Right ventricle myocardium inferior (tissue), 1 donor: ENCODE measurements at places on chromosomes 7 and 10.
A peak's percentile ranks its signal among the peaks of the same experiment; 100 is the strongest.

DNA sequence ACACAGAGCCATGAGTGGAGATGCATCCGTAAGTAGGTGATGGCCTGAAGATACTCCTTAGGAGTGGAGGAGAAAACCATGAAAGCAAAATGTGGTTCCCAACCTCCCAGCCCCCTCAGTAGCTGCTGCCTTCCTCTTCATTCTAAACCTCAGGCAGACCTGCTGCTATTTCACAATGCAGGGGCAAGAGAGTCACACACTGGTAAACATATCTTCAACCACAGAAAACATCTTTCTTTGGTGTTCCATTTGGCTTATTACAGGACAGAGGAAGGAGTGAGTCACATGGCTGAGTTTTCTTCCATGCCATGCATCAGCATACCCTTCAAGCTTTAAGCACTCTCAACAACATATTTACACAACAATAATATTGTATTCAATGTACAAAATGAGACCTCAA is 342.1 kb downstream of the BMPER start:
- DNase-seq: no peak

GRCh38 chr7:35463176-35463700 is 209.3 kb upstream of the TBX20 start:
- DNase-seq: no peak

GRCh38 chr7:116598861-116599260 is 73.1 kb upstream of the MET start:
- no peak for DNase-seq

DNA sequence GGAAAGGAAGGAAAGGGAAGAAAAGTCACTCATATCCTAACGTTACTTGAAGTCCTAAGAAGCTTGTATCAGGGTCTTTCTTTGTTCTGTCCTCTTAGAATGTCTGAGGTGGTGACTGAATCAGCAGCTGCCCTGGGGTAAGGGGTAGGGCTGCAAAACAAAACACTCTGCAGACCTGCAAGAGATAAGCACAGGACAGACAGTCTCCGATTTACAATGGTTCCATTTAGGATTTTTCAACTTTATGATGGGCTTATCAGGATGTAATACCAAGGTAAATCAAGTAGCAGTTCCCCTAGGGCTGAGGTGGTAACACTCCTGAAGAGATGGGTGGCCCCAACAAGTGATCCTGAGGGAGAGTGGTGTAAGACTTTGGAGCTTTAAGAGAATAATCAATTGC is 16.5 kb downstream of the KDM7A start:
- no peak for DNase-seq

DNA sequence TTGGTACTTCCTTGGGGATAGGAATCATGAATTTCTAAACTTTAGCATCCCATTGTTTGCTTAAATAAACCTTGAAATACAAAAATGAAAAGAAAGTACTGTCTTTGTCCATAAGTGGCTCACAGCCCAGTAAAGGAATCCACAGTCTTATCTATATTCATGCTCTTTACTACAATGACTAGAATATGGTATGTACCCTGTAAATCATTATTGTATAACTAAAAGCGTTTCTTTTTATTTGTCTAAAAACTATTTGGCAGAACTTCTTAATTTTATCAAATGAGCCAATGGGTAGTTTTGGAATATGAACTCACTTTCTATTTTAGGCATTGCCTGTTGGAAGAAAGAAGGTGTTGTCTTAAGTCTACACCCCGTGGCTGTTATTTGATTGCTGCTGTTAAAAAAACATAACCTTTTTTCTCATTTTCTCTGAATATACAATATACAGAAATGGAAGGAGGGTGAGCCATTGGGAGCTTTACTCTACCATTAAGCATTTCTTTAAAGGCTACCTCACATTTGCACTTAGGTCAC is 12.4 kb upstream of the STRIP2 start:
- no peak for DNase-seq

DNA sequence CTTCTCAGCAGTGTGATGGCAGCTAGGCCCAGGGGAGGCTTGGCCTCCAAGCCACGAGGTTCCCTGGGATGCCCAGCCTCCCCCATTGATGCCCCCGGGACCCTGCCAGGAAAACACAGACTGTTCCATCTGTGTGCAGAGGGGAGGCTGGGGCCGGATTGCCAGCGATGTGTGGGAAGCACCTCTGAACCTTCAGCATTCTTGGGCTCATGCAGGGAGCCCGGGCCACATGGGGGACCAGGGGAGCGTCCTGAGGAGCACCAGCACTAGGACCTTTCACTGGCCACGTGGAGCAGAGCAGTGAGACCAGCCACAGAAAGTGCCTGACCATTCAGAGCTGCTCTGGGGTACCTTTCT is 2.6 kb downstream of the IMPDH1 start:
- no peak for DNase-seq

DNA sequence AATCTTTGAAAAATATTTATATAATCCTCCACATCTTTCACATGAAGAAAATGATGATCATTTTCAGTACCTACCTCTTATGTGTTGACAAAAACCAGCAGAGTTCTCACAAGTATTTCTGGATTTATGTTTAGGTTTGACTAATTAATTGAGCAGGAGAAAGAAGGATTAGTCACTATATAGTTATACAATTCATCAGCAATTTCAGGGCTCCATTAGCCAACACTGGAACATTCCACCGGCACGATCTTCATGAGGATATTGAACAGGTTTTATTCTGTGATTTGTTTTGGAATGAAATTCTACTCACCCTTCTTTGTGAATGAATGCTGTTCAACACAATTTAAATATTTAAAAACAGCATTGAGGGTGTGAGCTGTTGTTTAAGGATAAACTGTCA is 163.2 kb downstream of the SEM1 start:
- DNase-seq: no peak

DNA sequence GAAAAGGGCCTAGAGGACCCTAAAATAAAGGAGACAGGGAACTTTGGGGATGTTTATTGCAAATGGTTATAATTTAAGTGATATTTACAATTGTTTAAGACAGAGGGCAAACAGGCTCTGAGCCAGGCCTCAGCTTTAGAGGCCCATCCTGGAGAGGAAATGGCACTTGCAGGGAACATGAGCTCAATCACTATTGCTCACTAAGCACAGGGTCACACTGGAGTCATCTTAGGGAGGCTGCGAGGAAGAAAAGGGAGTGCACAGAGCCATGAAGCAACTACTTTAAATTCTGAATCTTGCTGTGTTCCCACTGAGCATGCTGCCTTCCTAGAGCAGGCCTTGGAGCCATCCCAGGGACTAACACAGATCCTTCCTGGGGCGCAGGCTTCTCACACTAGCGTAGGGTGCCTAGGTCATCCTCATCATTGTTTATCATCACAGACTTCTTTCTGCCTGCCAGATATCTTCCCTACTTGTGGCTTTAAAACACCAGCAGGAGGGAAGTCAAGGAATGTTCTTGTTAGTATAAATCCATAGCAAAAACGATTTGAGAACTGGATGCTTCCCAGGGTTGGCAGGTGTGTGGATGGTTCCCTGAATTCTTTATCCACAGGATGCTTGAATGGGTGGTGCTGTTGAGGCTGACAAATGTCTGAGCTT is 12.7 kb upstream of the DNAJB12 start:
- DNase-seq: no peak

GRCh38 chr7:37208528-37208927 is 240.1 kb downstream of the ELMO1 start:
- DNase-seq: peak; percentile 66

- no peak for DNase-seq
Measured at GRCh38 chr7:150357270-150357669, 11.4 kb upstream of the REPIN1 start.

DNA sequence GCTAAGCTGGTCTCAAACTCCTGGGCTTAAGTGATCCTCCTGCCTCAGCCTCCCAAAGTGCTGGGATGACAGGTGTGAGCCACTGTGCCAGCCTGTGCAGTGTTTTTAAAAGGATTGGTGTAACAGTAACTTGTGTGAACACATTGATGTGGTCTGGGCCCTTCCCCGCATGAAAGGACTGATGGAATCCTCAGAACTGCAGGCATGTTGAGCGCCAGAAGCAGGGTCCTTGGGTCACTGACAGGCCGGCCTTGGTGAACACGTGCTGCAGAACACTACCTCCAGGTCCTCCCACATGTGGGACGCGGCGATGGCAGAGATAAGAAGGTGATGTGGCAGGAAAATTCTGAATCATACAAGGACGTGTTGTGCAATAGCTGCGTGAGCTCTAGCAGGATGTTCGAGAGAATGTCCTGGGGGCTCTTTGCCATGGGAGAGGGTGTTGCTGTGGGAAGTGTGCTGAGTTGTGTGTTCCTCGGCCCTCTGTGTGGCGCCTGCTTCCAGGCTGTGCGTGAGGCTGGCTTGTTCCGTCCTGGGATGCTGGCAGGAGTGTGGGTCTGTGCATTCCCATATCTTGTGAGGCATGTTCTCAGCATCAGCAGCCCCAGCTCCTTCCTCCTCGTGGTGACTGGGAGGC is 68.2 kb downstream of the DNAJB6 start:
- DNase-seq: no peak

DNA sequence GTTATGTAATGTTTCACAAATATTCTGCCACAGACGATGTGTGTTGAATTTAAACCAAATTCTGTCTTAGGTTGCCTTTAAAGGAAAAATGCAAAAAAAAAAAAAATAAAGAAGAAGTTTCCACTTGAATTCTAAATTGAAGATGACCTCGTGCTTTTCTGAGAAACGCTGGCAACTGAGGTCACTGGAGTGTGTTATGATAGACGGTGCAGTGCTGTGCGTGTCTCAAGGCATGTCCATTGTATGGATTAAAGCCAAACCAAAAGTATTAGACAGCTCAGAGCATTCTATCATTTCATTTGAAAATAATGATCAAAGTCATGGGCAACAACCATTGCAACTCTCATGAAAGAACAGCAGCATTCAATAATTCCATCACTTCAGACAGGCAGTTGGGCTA is 483.9 kb downstream of the GRM8 start:
- DNase-seq: no peak
